ENCODE measurements at places on chromosomes 3 and 15.

DNA sequence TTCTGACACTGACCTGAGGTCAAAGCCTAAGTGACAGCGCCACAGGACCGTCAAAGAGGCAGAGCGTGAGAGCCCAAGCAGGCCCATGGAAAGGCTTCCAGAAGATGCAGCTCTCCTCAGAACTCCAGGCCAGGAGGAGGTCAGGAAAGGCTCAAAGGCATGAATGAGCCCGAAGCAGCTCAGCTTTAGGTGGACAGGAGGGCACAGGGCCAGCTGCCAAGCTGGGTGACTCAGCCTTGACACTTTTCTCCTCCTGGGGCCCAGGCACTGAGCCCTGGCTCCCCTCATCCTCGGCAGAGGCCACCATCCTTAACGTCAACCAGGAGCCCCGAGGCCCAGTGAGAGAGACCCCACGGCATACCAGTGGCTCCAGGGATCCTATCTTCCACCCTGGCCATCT is 62.9 kb downstream of the ADCY5 start:
- no peak for DNase-seq

GRCh38 chr3:64578062-64578770 is 109.6 kb downstream of the ADAMTS9 start:
- DNase-seq, result no peak

GRCh38 chr3:109900783-109901182 is 563.4 kb upstream of the DPPA4 start:
- no peak for DNase-seq

- DNase-seq, result no peak
Observed at GRCh38 chr15:70741677-70742293, 21.6 kb downstream of the UACA start.

GRCh38 chr3:52458770-52459545 is 3.6 kb downstream of the NISCH start:
- DNase-seq, result no peak

DNA sequence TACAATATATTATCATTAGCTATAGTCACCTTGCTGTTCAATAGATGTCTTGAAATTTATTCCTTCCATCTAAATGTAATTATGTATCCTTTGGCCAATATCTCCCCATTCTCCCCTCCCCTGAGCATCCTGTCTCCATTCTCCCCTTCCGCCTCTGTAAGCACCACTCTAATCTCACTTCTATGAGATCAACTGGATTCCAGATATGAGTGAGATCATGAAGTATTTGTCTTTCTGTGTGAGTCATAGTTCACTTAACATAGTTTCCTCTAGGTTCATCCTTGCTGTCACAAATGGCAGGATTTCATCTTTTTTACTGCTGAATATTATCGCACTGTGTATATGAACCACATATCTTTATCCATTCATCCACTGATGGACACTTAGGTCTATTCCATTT is 148.8 kb upstream of the NDN start:
- no peak for DNase-seq

DNA sequence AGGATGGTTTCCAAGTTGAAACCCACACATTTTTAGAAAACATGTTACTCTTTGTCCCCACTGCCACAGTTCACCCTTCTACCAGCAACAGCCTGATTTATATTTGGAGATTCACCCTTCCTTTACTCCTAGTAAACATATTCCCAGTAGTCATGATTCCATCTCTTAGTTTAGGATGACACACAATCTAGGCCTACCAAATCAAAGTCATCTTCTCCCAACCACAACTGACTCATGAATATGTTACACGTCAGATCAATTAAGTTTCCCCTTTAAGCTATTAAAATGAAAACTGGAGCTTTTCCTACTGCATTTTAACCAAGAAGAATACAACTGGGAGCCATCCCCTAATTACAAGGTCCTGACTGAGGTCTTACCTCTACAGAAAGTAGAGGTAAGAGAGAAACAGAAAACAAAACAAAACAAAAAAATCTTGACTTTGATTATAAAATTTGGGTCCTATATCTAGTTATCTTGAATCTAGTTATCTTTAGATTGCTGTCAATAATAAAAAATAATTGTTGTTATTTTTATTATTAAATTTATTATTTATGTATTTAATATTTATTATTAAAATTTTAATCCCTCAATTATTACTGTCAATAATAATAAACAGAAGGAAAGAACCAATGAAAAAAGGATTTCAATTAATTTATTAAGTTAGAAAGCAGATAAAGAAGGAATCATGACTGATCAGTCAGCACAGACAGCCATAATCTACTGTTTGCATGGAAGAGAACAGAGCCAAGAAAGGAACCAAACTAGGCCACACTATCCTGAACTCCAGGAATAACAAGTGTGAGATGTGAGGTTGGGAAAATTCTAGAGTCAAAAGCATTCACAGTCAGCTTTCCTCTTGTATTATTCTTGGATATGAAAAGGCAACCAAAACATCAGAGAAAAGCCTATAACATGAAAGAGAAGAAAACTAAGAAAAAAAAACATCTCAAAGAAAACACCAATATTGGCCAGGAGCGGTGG is 12.5 kb downstream of the DPH6 start:
- no peak for DNase-seq

GRCh38 chr15:45132844-45133560 is 3.2 kb downstream of the DUOX1 start:
- no peak for DNase-seq

GRCh38 chr3:52247409-52248164 is 2.0 kb downstream of the PPM1M start:
- no peak for DNase-seq

- no peak for DNase-seq
Observed at GRCh38 chr15:52822475-52822874, 32.3 kb upstream of the ONECUT1 start.

DNA sequence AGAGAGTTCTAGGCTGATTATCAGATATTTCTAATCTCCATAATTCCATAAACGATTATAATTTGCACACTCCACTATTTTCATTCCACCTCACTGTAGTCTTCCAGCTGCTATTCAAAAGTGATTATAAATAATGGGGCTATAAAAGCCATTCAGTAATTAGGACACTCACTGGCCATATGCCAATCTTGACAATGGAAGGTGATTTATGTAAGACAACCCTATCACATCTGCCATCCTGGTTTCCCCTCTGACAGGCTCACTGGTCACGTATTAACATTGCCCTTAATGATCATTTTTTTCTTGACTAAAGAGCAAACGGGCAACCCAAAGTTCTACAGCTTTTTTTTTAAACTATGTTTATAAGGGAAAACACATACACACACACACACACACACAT is 402.4 kb downstream of the MAGI1 start:
- DNase-seq, result no peak

DNA sequence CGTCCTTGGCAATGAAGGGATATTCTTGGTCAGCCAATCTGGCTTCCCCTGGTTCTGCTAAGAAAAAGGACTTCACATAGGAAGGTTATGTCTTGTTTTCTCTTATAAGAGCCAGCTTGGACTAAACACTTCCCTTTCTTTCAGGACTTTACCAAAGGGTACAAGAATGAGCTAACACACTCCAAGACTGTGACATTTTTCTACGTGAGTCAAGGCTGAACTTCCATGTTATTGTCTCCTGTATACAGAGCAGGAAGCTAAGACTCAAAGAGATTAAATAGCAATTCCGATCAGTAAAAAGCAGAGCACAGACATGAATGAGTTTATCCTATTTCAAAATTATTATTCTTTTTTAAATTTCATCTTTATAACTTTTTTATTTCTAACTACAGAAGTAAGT is 63.3 kb upstream of the STT3B start:
- DNase-seq, result no peak

DNA sequence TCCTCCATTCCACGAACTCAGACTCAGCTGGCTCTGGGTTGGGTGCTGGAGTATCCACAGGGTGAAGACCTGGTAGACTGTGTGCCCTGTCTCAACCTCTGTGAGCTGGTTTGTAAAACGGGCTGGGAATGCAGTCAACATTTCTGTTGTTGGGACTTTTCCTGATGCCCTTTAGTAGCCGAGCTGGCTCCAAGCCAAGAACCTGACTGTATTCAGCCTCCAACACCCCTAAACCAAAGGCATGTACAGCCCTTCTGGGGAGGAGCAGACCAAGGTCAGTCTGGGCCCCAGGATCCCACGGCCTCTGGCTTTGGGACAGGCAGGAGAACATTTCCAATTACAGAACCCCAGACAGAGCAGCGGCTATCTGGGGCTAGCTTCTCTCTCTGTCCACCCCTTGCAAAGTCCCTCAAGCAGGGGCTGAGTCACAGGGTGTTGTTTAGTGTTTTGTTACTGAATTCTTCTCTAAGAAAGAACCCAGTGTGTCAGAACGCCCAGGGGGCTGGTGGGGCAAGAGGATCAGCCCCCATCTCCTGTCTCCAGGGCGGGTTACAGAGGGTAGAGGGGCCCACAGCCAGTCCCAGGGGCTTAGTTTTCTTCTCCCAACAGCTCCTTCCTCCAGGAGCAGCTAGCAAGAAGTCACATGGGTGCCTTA is 56.8 kb upstream of the SLC6A6 start:
- no peak for DNase-seq

GRCh38 chr3:19994796-19995195 is 17.3 kb downstream of the PP2D1 start:
- DNase-seq, result no peak

DNA sequence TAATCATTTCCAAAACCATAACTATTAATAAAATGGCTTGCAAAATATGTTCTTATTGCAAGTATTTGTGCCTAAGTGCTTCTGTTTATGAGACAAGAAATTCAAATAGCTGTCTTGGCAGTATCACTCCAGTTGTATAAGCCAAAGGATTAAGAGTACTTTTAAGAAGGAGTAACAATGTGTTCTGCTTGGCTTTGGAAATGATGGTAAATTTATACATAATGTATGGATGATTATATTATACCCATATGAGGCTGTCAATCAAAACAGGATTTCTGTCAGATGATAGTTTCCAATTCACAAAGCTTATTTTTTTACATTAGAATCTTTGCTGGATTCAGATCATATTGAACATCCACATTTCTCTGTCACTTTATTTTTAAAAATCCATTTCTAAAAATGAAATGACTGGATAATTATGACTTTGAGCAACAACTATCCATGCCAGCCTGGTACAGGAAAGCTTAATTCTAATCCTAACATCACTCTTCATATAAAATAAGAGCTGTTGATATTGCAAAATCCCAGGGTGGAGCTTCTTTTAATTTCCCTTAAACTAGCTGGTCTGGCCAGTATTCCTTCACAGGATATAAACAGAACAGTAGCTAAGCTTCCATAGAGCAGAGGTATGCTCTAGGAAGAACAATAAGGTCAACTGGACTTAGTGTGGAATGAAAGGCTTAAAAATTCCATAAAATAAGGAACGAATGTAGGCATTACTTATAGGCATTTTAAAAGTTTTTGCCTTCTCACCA is 30.0 kb upstream of the ZNF280D start:
- no peak for DNase-seq

DNA sequence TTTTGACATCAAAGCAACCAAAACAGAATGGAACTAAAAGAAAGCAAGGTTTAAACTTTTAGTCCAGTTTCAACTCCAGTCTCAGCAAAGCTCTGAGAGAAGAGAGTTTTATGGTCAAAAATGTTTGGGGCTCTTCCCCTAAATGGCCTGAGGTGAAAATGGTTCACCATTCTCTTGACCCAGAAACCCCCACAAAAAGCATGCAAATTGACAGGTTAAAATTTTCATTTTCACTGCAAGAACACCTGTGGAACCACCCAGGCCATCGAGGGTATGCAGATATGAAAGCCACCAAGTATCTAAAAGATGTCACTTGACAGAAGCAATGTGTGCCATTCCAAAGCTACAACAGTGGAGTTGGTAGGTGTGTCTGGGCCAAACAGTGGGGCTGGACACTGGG is 195.0 kb downstream of the MAGI1 start:
- DNase-seq, result no peak

- DNase-seq, result no peak
Observed at GRCh38 chr15:47715856-47716445, 1.4 kb upstream of the SEMA6D start.

GRCh38 chr3:174540116-174540908 is 318.8 kb upstream of the NAALADL2 start:
- DNase-seq, result no peak

- DNase-seq, result no peak
Observed at GRCh38 chr3:9970020-9970652, 16.5 kb downstream of the EMC3 start.

GRCh38 chr3:169771497-169772304 is 1.5 kb upstream of the MYNN start:
- no peak for DNase-seq

- no peak for DNase-seq
Observed at GRCh38 chr3:58025406-58025805, 17.2 kb downstream of the FLNB start.

- no peak for DNase-seq
Observed at GRCh38 chr3:19757773-19758172, 176.2 kb downstream of the EFHB start.

DNA sequence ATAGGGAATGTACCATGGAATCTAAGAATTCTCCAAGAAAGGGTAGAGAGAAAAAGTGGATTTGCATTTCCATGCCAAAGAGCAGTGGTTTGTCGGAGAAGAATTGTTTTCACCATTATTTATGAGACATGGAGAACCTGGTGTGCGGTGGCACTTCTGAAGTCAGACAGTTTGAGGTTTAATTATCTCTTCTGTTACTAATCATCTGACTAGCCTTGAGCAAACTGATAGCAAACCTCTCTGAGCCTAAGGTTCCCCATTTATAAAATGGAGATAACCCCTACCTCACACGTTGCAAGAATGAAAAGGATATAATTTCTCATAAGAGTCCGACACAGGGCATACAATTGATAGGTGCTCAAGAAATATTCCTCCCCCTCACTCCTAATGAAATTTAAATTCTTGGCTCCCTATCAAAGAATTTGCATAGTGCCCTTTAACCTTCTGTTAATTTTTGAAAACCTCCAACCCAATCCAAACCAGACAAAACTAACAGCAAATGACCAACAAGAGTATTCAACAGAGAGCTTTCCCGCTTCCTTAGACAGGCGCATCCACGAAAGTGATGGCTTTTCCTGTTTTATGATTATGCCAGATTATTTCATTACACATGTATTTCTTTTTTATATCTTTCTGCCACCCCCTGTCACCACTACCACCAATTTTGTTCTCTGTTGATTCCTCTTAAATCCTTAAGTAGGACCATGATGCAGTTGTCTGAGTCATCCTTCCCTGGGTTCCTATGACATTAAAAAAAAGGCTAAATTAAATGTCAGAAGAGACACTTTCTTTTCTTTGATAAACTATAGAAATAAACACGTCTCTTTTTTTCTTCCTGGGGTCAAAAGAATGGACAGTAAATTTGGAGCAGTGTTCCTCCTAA is 28.5 kb downstream of the TMEM212 start:
- no peak for DNase-seq

DNA sequence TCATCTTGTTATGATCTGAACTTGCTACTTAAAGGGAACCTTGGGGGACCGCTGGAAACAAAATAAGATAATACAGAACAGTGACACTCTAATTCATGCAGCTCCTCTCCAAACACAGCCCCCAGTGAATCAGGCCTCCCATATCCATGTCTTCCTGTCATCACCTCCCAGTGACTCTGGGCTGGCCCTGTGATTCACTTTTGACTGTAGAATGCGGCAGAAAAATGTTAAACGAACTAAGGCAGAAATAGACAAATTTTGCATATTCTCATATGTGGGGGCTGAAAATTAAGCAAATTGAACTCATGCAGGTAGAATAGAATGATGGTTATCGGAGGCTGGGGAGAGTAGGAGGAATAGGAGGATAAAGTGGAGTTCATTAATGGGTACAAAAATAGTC is 20.2 kb upstream of the GADL1 start:
- DNase-seq, result no peak

GRCh38 chr3:98545940-98546339 is 14.2 kb downstream of the GPR15 start:
- no peak for DNase-seq

GRCh38 chr3:197155046-197155445 is 125.4 kb upstream of the MELTF start:
- DNase-seq, result no peak

- no peak for DNase-seq
Observed at GRCh38 chr3:100993309-100993708, at the start of gene ABI3BP. TSS of gene ABI3BP (minus strand) at chr3:100993421. CDS start at chr3:100993384, 37 bp downstream.
